Stimulated activated CD8-positive, alpha-beta memory T cell treated with anti-CD3 and anti-CD28 coated beads, Interleukin-7, amount 100 ng/mL, for 1 hour (primary cell): ENCODE measurements at places on chromosomes 3 and 15.

DNA sequence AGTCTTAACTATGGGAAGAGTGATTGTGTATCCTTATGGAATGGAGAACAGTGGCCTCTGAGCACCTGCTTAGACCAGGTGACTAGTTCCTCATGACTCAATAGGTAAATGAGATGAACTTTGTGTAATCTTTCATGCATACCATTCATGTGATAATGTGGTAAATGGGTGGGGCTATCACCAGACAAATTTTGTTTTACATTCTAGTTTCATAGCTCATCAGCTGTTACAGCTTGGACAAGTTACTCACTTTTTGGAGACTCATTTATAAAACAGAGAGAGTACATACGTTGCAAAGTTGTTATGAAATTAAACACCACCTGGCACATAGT, 103.7 kb upstream of the TGFBR2 start:
- DNase-seq, result no peak

DNA sequence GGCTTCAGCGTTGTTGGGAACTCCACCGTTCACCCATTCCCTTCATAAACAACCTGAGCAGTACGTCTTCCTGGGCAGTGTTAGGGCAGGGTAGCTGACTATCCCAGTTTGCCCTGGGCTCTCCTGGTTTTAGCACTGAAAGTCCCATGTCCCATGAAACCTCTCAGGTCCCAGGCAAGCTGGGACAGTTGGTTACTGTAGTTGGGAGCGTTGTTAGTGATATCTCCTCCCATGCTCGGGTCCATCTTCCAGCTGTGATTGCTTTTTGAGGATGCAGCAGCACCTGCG, 60.9 kb upstream of the HERC1 start:
- DNase-seq, result no peak

GRCh38 chr15:85014932-85015331, 33.3 kb downstream of the PDE8A start:
- no peak for DNase-seq

DNA sequence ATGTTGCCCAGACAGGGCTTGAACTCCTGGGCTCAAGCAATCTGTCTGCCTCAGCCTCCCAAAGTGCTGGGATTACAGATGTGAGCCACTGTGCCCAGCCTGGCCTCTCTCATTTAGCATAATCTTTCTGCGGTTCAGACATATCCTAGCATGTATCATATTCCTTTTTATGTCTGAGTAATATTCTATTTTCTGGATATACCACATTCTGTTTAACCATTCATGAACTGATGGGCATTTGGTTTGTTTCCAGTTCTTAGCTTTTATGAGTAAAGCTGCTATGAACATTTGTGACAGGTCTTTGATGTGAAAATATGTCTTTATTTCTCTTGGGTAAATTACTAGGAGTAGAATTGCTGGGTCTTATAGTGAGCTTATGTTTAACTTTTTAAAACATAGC, 23.5 kb downstream of the FAM81A start:
- no peak for DNase-seq

GRCh38 chr3:161879470-161879869, 382.9 kb downstream of the OTOL1 start:
- DNase-seq, result no peak

- DNase-seq, result no peak
Observed at GRCh38 chr3:189703865-189704264, 72.7 kb downstream of the TP63 start.

DNA sequence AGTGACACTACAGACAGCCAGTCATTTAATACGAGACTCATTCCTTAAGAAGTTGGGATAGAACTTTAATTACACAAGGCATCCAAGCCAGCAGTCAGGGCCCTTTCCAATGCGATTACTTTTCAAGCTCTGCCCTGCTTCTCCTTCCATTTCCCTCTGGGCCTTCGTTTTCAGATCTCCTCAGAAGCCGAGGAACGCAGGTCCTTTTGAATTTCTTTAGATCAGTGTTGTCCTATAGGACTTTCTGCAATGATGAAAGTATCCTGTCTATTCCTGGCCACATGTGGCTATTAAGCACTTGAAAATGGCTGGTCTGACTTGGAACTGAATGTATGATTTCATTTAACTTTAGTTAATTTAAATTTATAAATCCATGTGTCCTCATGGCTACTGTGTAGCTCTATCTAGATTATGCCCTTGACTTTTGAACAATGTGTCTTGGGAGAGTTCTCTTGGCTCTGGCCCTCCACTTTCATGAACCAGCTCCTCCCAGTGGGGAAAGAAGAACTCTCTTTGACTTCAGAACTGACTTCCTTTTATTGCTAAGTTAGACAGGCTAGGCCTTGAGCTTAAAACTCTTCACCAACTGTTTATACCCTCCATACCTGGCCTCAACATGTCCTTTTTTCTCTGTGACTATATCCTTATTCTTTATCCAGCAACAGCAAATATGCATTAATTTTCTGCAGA, 22.6 kb downstream of the TGFBR2 start:
- DNase-seq, result no peak

GRCh38 chr15:64536244-64536836, 76.0 kb downstream of the ZNF609 start:
- DNase-seq, result no peak

- DNase-seq, result no peak
Observed at GRCh38 chr15:29854413-29854812, 32.1 kb upstream of the TJP1 start.

GRCh38 chr3:94614192-94614591, 551.3 kb downstream of the NSUN3 start:
- DNase-seq, result no peak

GRCh38 chr3:71016178-71016845, 567.2 kb downstream of the FOXP1 start:
- DNase-seq, result no peak

- no peak for DNase-seq
Observed at GRCh38 chr3:172236771-172237742, 197.7 kb downstream of the FNDC3B start.

- DNase-seq, result no peak
Observed at GRCh38 chr3:105436687-105437086, 70.0 kb downstream of the ALCAM start.

DNA sequence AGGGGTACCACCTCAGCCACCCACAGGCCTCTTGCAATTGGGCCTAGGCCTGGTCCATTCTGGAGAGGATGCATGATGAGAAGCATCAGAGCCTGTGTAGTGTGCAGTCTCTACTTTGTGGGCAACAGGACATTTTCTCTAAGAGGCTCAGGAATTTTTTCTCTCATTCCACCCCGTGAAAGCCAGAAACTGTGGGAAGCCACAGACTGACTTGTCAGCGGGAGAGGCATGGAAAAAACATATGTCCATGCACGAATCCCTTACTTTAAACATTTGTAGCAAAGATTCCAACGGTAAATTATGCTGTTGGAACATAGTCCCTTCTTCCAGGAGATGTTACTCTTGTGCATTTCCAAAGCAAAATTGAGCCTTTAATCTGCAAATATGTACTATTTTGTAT, 196.5 kb downstream of the KLHL25 start:
- no peak for DNase-seq

DNA sequence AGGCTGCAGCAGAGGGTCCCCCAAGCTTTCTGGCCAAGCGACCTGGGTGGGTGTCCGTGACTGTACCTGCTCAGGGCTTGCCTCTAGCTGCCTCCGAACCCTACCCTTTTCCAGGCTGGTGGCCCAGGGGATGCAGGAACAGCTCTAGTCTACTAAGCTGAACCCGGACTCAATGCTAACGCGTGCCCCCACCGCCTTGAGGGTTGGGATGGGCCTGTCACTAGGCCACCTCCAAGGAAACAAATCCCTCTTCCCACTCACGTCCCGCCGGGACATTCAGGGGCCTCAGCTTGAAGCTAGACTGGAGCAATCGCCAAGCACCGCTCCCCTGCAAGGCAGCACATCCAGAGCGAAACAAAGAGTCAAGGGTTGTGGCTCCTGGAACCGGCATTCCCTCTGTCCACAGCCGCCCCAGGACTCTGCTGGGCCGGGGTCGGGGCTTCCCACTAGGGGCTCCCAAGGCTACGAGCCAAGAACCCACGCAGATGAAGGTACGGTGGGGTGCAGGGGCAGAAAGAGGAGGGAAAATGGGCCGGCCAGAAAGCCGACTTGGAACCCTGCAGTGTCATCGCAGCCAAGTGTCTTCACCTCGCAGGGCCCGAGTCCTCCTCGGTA, 2.9 kb downstream of the FBXL22 start:
- no peak for DNase-seq

DNA sequence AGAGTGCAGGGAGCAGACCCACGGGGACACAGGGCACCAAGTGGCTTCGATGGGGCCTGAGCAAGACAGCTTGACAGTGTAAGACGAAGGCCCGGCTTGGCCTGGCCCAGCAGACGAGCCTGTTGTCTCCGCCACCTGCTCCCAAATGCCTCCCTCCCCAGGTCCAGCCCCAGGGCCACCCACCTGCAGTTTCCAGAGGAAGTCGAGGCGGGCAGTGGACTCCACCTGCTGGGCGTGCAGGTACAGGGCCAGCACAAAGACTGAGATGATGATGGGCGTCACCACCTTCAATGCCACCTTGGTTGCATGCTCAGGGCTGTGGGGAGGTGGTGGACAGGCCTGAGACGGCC, 94.1 kb downstream of the SEC22A start:
- DNase-seq, result no peak

DNA sequence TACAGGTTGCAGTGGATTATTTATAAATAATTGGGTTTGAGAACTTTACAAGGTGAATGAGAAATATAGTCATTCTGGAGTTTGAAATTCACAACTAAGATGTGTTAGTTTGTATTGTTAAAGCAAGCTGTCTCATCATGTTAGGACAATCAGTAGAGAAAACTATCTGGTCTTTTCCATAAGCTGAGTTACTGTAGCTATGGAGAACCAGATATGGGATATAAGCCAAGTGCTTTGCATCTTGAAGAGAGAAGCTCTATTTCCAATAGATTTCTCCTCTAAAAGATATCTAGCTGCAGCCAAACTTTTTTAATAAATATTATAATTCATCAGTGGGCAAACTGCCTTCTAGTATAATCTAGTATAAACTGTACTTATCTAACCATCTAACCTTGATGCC, 11.3 kb downstream of the P3H2 start:
- no peak for DNase-seq

- no peak for DNase-seq
Observed at GRCh38 chr3:113623324-113623723, 73.1 kb downstream of the USF3 start.

DNA sequence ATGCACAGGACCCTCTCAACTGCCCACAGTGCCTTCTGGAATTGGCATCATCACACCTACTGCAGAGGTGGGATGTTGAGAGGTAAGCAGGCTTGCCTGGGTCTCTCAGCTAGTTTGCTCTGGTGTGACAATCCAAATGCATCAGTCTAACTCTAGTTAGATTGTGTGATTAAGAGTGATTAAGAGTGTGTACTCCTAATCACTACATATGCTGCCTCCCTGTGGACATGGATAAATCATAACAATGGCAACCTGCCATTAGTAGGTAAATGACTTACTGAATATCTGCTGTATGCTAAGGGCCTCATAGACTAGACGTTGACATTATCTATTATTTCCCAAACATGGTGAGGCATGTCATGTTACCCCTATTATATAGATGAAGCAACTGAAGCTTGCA, 342.1 kb downstream of the OCA2 start:
- no peak for DNase-seq

DNA sequence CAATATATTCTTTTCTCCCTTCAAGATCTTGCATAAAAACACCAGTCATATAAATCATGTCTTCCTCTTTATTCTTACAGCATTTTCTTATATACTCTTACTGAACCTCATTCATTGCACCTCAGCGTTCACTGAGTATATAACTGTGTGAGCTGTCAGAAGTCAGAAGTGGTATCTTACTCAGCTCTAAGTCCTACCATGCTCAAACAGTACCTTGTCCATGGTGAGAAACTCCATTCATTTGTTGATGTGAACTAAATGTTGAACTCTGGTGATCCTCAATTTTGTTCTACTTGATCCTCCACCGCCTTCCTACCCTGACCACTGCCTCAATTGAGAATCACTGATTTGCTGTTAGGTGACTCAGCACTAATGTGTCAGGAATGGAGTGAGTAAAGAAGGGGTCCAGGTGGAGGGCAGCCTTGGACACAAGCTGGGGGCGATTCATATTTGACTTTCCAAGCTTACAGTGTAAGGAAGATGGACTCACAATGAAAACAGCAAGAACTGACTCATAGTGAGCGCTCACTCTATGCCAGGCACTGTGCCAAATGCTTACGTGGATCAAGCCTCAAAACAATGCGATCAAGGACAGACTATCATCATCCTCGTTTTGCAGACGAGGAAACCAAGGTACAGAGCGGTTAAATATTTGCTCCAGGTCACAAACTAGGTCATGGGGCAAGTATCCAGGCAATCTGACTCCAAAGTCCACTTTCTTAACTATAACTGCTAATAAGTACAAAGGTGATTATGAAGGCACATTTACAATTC, 13.5 kb upstream of the ZFYVE19 start:
- no peak for DNase-seq

- no peak for DNase-seq
Observed at GRCh38 chr15:64507293-64507802, 47.0 kb downstream of the ZNF609 start.

DNA sequence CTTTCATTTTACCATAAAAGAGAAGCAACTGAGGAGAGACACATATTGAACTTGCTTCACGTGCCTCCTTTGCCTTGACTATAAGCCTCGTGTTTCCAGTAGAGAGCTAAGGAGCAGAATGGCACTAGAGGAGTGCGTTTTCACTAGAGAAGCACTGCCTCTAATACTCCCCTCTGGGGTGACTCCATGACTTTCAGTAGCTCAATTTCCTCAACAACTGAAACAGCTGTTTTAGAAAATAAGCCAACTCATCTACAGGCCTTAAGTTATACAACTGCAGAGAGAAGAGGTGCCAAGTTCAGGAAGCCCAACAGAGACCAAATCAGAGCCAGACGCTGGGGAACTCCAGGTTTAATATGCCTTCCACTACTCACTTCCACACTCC, 1.9 kb downstream of the UBP1 start:
- DNase-seq, result no peak

DNA sequence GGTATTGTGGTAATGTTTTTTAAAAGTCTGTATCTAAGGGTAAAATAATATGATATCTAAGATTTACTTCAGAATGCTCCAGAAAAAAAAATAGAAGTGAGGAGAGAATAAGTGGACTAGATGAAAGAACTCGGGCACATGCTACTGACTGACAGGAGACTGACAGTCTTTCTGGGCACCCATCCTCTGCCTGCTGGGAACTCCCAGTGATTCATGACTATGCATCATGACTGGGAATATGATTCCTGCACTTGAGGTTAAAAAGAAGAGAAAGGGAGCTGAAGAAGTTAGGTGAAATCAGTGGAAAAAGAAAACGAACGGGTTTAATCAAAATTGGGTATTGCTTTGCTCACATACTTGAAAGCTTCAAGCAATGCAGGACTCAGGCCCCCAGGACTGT, 35.7 kb upstream of the SPSB4 start:
- DNase-seq, result no peak

DNA sequence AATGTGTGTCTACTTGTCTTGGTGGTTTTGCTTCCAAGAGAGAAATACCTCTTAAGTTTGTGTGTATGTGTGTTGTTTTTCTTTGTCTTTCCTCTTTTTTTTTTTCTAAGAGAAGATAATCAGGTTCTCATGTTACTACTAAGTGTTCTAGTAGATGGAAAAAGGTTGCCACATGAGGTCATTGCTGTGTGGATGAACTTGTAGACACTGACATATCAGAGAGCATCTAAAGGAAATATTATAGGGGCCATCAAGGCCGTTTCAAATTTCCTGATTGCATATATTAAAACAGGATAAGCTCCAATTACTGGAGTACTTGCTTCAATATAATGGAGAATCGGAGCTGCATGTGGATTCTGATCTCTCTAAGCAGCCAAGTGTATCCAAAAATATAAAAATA, 747.5 kb downstream of the NR2F2 start:
- no peak for DNase-seq
